Neuronal stem cell (in vitro differentiated cells): ENCODE measurements at places on chromosomes 11 and 22.

GRCh38 chr22:40385036-40385782 lies 14.8 kb downstream of the SGSM3 start:
- H3K36me3 ChIP-seq = no peaks in the 10 kb centered on the region
- no peak for DNase-seq
- no peaks in the 10 kb centered on the region for H3K27me3 ChIP-seq

DNA sequence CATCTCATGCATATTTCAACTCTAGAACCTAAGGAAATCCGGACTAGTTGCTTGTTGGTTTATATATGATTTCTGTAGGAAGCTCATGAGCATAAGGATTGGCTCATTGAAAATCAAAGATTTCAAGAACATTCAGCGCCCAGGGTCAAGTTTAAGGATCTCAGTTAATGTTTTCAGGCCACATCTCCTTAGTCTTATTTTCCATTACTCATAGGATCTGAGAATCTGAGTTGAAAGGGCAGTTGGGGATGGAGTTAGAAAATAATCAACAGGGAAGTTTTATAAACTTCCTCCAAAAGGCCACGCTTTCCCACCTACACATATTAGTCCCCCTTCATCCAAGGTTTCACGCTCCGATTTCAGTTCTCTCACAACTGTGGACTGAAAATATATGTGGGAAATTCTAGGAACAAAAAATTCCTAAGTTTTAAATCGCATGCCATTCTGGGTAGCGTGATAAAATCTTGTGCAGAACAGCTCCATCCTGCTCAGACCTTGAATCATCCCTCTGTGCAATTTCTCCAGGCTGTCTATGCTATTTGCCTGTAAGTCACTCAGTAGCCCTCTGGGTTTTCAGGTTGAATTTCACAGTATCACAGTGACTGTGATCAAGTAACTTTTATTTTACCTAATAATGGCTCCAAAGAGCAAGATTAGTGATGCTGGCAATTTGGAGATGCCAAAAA lies 160.2 kb downstream of the KIRREL3 start:
- H3K27me3 ChIP-seq = no peaks in the 10 kb centered on the region
- H3K4me3 ChIP-seq = no peak overlapping the region
- no peak overlapping the region for H3K27ac ChIP-seq
- H3K4me1 ChIP-seq = no peaks in the 10 kb centered on the region
- H3K36me3 ChIP-seq = no peaks in the 10 kb centered on the region

- no peak overlapping the region for H3K4me3 ChIP-seq
- DNase-seq = no peak
- no peak overlapping the region for H3K27ac ChIP-seq
- peaks cover 3% of the 10 kb centered on the region for H3K4me1 ChIP-seq
Measured at GRCh38 chr11:36465449-36466163, 44.5 kb downstream of the TRAF6 start.

GRCh38 chr11:10588904-10589303 lies 20.4 kb upstream of the LYVE1 start:
- peaks cover 7% of the 10 kb centered on the region for H3K4me1 ChIP-seq
- DNase-seq = no peak
- no peaks in the 10 kb centered on the region for H3K36me3 ChIP-seq
- no peak overlapping the region for H3K27ac ChIP-seq
- no peak overlapping the region for H3K4me3 ChIP-seq
- H3K27me3 ChIP-seq = no peaks in the 10 kb centered on the region

GRCh38 chr11:16942911-16943310 lies 71.3 kb downstream of the PLEKHA7 start:
- H3K36me3 ChIP-seq = no peaks in the 10 kb centered on the region
- no peak overlapping the region for H3K27ac ChIP-seq
- peaks cover 15% of the 10 kb centered on the region for H3K4me1 ChIP-seq
- no peak for DNase-seq
- H3K27me3 ChIP-seq = no peaks in the 10 kb centered on the region
- H3K4me3 ChIP-seq = no peak overlapping the region
